ENCODE measurements at places on chromosomes 3 and 15.

GRCh38 chr15:49406352-49407118, 16.5 kb upstream of the FGF7 start:
- DNase-seq: no peak

DNA sequence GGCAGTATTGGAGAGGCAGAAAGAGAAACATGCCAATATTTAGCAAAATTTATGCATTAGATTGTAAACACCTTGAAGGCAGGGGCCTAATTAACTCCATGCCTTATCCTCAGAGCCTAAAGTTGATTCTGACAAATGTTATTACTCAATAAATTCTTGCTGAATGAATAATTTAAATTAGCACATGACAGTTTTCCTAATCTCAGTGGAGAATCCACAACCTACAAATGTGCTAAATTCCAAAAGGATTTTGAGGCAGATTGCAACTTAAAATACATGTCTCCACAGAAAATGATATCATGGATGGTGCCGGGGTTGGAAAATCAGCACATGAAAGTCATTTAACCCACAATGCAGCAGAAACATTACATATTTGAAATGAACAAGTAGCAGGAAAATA, 41.1 kb upstream of the NANOGP8 start:
- DNase-seq: no peak

- DNase-seq: no peak
Measured at GRCh38 chr3:105222568-105223093, 144.1 kb upstream of the ALCAM start.

DNA sequence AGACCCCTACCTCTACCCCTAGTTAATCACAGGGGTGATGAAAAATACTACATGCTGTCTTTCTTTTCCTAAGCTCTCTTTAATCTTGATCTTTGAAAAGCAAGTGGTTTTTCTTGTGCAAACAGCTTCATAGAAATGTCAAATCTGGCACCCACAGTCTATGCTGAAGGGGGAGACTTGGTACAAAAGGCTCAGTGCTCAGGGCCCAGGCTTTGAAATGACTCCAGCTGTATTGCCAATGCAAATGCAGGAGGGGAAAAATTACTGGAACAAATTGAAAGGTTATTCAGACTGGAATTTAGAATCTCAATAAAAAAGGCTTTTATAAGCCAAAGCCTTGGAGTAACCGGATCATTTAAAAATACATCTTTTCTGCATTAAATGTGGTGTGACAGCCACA, 223.9 kb downstream of the LRTM1 start:
- no peak for DNase-seq

DNA sequence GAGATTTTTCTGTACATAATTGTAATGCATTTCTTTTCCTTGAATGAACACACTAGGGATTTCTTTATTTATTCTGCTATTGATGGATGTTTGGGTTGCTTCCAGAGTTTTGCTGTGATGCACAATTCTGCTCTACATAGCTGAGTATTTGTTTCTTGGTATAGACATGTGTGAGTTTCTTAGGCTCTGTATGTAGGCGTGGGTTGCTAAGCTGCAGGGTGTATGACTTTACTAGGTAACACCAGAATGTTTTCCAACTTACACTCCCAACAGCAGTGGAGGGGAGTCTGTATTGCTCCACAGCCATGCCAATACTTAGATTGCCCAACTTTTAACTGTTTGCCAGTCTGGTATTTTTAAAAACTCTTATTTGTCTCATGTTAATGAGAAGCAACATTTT, 155.5 kb upstream of the TNIK start:
- DNase-seq: no peak

DNA sequence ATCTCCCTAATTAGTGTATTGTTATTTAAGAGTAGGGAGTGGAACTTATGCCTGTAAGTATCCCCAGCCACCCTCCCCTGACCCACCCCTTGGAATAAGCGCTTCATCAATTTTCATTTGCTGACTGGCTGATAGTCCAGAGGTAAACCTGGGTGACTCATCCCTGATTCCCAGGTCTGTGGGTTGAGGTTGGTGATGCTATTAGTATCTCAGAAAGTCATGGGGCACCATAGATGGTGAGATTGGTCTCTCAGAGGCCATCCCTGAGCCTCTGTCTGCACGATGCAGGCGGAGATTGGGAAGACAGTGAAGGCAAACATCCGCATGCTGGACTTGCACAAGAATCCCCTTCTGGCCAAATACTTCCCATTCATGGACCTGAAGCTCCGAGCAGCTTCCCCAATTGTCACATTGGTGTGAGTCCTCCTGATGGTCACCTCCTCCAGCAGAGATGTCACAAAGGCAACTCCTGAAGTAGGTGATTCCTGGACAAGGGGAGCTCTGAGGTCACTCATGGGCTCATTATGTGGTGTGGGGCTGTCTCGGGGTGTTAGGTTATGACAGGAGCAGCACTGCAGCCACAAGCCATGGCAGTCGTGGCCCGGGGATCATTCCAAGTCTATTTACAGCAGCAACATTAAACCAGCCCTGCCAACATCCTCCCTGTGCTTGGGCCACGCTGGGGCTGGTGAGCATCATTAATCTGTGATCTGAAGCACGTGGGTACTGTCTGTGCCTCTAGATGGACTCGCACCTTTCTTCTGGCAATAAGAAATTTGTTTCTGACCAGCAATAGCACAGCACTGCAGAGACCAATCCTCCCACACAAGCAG, 6.8 kb upstream of the TXNRD3 start:
- DNase-seq: no peak

GRCh38 chr15:26670116-26670515, 102.8 kb downstream of the GABRB3 start:
- no peak for DNase-seq

- no peak for DNase-seq
Measured at GRCh38 chr3:107208796-107209195, 168.4 kb upstream of the CCDC54 start.

- no peak for DNase-seq
Measured at GRCh38 chr15:56774356-56774755, 41.0 kb upstream of the ZNF280D start.

DNA sequence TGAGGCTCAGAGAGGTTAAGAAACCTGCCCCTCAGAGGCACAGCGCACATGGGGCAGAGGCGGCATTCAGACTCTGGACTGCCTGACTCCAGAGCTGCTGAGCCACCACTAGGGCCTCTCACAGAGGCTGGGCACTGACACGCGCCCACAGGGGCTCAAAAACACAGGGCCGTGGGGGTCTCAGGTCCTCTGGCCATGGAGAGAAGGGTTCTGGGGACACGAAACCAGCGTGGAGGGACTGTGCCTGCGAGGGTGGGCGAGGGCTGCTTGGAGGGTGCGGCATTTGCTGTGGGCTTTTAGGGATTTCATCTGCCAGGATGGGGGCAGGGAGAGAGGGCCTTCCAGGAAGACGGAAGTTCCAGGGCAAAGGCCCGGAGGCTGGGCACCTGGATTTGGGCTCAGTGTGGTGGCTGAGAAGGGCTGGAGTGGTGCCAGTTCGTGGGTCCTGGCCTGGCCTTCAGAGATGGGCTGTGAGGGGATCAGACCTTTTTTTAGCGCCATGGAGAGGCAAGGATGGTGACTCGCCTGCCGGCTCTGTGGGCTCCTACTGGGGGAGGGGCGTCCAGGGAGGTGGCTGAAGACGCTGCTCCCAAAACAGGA, 69.6 kb downstream of the EFCAB12 start:
- no peak for DNase-seq

DNA sequence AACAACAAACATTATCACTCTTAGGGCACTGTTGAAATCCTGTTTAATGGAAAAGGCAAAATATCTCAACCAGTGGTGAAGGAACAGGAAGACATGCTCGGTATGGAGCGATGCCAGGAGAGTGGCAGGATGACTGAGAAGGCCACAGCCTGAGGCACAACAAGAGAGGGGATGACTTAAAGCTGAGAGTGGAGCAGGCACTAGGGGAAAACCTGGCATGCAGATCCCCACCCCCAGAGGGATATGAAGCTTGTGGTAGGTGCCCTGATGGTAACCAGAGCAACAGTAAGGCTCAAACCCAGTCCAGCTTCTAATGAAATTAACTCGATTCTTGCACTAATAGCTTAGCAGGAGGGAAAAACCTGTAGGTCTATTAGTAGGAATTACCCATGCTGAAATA, 40.4 kb downstream of the LYSMD4 start:
- DNase-seq: no peak

- DNase-seq: no peak
Measured at GRCh38 chr15:74630284-74631086, 14.8 kb downstream of the CLK3 start.

DNA sequence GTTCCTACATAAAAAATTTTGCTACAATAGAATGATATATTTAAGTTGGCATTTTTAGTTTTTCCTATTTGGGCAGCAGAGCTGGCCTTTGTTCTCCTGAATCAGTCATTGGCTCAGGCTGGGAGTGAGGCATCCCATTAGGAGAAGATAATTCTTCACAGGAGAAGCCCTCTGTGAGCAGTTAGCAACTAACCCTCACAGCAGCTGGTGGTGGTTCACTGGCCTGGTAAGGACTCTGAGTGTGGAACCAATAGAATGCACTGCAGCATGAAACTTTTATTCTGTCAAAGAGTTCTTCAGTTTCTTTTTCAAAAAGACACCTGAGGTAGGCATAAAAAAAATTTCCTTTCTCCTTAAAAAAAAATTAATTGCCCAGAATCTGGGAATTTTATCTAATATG, 562.6 kb downstream of the ZNF385D start:
- DNase-seq: no peak

- no peak for DNase-seq
Measured at GRCh38 chr3:169954142-169954756, 12.4 kb upstream of the SEC62 start.

- no peak for DNase-seq
Measured at GRCh38 chr15:75731248-75732151, 18.9 kb upstream of the CSPG4 start.

DNA sequence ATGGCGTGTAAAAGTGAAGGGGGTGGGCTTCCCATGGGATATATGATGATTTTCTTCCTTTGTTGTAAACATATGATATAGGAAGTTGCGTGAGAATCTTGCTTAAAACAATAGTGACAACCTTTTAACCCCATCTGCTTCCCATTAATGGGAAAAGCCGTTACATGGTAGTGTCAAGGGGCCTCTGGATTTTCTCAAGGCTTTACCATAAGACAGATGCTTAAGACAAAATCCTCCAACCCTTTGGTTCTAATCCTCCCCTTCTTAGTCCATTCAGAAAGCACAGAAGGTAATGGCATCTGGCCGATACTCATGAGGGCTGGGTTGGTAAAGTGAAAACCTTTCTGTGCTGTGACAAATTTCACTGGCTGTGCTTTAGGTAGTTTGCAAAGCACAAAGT, 25.0 kb downstream of the DPH3 start:
- no peak for DNase-seq
